ENCODE measurements at places on chromosomes 1 and 21.

- peak; percentile 19 for DNase-seq
These were observed 44.6 kb upstream of the BCL9 start for GRCh38 chr1:147496571-147497210.

- no peak for DNase-seq
These were observed 239.8 kb downstream of the NFIA start for GRCh38 chr1:61322008-61322744.

GRCh38 chr1:38680801-38681510, 178.6 kb downstream of the RRAGC start:
- no peak for DNase-seq

DNA sequence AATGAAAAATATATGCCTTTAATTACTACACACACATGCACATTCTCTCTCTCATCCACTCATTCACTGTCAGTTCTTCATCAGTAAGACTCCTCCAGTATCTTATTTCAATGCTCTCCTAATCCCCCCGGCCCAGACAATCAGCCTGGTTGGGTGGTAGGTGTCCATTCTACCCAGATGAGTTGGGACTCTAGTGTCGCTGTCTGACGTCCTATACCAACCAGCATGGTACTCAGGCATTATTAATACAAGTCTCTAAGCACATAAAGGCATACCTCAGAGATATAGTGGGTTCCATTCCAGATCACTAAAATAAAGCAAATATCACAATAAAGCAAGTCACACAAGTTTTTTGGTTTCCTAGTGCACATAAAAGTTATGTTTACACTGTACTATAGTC, 19.8 kb downstream of the NRIP1 start:
- no peak for DNase-seq

DNA sequence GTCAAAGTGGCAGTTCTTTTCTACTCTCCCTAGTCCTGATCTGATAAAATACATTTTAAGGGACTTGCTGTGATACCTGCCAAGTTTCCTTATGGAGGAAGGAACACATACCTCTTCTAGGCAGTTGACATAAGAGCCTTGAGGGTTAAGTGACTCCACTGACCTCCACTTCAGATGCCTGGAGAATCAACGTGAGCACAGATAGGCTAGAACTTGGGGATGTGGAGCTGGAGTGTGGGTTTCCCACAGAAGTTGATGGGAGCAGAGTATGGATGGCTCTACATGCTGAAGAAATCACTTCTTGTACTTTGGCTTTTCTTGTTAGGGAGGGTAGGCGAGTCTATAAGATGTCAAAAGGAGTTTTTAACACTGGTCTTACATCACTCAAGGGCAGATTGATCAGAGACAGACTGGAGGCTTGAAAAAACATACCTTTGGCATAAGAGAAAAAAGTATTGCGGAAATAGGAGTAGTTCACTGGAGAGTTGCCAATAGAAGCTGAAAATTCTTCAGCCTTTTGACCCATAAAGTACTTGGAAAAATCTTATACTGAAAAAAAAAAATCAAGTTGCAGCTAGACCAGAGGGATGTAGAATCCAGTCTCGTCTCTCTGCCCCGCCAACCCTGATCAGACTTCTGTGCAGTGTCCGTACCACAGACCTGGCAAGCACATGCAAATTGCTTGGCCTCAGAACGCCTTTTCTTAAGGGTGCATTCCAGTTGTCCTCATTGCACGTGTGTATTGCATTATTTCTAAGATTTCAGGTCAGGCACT, 5.5 kb downstream of the RHOU start:
- DNase-seq, result no peak

GRCh38 chr1:208211921-208212843, 32.0 kb downstream of the PLXNA2 start:
- no peak for DNase-seq

Data from H54 (cell line).